ENCODE measurements at places on chromosomes 5 and 9.
A peak's percentile ranks its signal among the peaks of the same experiment; 100 is the strongest.

- no peak for DNase-seq
Observed at GRCh38 chr5:136853971-136854370, 488.6 kb upstream of the TRPC7 start.

GRCh38 chr5:127926974-127927373 lies 156.6 kb upstream of the SLC12A2 start:
- DNase-seq: no peak

DNA sequence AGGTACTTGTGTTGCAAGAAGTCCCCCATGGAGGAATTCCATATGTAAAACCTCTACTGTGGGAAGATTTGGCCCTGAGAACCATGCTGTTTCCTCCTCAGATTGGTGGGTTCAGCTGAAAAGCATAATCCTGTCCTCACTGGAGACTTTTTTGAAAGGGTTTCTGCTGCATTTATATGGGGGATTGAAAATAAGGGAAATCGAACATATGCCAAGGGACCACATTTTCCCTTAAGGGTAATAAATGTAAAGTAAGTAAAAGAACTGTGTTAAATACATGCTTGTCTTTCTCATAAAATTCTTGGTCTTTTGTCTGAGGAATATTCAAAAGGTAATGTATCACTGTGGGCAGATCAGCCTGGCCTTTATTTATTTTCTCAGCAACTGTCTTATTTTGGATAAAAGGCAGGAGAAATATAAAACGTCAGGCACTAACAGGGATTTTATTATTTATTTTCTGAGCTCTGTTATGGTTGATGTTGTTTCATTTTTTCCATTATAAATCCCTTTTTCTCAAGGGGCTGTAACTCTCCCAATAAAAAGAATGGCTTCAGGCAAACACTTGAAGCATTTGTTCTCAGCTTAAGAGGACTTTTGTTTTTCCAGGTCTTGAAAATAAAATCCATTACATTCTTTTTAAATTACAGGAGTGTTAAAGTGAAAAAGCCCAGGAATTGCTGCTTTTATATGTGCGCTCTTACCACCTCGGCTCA lies 131.4 kb downstream of the FGF10 start:
- DNase-seq: no peak

GRCh38 chr5:56733580-56733979 lies 81.8 kb upstream of the MAP3K1 start:
- no peak for DNase-seq

DNA sequence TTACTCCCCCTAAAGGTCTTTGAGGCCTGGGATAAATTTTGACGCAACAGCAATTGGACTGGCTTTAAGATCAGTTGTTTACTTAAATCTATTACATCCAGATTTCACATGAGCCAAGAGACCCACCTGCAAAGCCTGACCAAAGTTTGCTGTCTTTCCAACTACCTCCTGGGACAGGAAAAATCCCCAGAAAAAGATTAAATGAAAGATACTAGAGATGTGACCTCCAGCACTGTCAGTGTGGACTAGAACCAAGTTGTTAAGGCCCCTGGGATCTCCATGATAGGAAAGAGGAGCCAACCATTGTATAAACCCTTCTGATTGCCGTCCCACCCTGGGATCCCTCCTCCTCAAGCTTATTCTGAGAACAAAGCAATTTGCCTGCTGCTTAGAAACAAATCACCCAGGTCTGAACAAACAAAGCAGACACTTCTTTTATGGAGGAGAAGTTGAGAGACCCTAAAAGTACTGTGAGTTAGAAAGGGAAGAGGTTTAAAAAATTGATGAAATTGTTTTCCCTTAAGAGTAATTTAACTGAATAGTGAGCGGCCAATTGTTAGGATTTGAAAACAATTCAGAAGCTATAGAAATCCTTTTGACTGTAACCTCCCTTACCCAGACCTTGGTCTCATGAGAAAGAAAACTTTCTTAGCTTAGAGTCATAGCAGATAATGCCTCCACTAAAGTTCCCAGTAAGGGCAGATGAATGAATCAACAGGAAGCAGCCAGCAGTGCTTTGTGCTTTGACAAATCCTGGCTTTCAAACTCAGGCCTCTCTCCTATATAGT lies 255.2 kb downstream of the TMEM167A start:
- no peak for DNase-seq

DNA sequence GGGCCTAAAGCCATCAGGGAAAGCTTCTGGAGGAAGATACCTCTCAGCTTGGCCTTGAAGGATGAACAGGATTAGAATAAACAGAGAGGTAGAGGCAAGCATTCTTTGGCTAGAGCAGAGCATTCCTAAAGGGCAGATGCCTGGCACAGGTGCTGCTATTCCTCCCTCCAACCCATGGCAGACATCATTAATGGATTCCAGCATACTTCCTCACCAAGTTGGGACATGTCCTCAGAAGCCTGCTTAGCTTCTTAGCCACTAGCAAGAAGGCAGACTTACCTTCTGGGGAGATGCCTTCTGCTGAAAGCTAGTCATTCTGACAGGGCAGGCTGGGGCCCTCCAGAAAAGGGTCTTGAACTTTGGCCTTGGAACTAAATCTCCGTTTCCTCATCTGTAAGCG lies 122.0 kb downstream of the RGS3 start:
- DNase-seq: no peak

DNA sequence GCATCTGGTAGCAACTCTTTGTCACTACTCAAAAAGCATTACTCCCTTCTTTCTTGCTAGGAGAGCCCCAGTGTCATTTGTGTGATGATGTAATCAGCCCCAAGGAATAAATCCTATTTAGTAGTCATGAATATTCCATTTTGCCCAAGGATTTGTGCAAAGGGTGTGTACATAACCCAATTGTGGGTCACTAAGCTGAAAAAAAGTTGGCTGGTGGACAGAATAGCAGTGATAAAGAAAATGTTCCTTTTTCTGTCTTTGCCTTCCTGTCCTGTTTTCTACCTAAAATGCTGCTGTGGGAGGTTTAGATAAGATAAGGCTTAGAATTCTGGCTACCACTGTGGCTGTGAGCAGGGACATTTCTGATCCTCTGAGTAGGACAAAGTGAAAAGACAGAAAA lies 223.1 kb upstream of the ITGA1 start:
- no peak for DNase-seq

GRCh38 chr5:157546456-157547100 lies 29.0 kb downstream of the ADAM19 start:
- no peak for DNase-seq

DNA sequence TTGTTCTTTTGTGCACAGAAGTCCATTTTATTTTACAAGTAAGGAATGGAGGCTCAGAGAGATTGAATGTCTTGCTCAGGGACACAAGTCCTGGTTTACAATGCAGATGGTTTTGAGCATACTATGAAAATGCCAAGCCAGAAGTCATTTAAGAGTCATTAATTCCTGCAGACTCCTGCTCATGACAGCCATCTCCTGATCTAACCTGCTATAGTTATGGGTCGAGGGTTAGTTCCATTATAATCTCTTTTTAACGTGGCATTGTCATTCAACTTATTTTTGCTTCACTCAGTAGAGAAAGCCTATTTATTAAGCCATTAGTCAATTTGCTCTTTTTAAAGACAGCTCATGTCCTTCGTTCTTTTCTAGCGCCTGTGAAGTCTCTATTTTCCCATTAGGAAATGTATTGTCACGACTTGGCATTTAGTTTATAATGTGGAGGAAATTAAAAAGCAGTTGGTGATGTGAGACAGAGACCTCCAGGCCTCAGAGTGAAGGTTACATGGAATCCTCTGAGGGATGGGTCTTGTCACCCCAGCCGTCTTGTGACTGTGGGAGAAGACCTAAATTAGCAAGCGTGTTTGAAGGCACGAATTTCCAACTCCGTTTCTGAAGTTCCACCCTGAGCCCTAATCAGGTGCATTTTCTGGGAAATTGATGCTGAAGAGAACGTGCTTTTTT lies 84.1 kb downstream of the ACTBL2 start:
- DNase-seq: no peak

GRCh38 chr5:158313733-158314464 lies 455.0 kb upstream of the CLINT1 start:
- DNase-seq: no peak

DNA sequence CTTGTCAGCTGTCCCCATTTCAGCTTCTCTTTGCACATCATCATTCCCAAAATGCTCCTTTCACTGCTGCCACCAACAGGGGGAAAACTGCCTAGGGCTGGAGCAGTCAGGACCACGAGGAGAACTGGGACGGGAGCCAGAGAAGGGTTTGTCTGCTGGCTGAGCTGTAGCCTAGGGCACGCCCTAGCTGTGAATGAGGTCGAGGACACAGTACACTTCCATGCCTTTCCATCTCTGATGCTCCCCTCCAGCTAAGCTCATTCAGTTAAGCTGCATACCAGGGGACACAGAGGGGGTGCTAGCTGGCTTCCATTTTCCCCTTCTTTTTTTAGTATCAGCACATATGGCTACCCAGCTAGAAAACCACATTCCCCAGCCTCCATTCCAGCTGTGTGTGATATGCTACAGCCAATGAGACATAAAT lies 64.7 kb downstream of the STK10 start:
- DNase-seq: peak; percentile 30

DNA sequence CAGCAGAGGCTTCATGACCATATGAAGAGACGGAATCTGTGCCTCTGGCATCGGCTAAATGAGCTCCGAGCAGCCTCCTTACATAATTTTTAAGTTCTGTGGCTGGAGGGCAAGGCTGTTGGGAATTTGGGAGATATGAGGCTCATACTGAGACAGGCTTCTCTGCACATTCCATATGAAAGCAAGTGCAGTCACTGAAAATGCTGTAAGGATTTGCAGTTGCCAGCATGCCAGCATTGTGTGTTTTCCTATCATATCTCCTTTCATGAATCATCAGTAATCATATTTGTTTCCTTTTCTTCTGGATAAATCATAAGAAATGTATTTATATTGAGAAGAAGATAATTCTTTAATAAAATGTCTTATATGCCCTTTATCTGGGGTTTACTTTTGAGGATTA lies 775.4 kb downstream of the SEMA5A start:
- DNase-seq: no peak

- DNase-seq: no peak
Observed at GRCh38 chr5:120405286-120405864, 58.7 kb upstream of the PRR16 start.

GRCh38 chr5:159913501-159913900 lies 2.8 kb upstream of the ADRA1B start:
- no peak for DNase-seq

DNA sequence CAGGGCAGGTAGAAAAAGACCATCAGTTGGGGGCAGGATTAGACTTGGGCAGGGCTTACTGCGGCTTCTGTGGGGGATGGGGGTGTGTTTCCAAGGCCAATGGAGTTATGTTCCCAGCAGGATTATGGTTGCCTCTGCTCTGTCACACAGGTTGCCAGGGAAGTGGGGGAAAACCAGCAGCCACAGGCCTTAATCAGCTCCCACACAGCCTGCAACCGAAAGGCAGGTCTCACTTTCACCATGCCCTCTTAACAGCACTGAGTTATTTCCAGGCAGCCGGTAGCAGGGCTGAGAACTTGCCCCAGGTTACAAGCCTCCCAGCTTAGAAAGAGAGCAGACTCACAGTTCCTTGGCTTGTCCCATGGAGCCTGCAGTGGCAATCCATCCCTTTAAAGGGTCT lies 205.5 kb downstream of the FGF10 start:
- no peak for DNase-seq

DNA sequence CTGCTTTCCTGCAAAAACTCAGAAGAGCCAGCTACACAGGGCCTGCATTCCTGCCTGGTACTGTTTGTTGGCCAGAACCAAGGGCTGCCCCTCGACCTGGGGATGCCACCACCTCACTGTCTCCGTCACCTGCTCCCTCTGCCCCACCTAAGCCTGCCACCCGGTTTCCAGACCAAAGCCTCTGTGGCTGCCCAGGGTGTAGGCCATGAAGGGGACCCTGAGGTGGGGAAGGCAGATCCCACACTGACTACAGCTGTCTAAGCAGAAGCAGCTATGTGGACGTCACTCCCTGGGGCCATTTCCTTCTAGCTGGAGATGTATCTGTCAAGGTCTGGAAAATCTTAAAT lies 35.8 kb downstream of the RASGEF1C start:
- DNase-seq: no peak

DNA sequence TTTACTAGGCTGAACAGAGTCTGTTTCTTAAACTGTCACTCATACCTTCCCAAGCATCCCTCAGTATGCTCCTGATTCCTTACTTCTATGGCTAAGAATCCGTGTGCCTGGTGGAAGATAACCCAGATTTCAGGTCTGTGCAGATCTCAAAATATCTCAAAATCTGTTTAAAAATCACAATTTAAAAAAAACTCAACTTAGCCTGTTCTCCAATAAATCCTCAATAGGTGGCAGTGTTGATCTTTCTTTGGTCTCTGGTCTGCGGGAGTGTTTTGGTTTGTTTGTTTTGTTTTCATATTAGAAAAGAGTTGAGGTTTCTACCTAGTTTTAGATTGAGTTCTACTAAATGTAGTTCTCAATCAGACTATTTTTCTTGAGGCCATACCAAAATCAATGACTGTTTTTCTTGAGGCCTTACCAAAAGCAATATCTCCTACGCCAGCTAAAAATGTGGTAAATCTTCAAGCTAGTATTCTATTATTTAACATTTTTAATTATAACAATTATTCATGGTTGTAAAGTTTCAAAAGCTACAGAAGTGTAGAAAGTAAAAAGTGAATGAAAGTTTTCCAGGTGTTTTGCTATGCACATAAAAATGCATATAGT lies 57.9 kb downstream of the TGFBR1 start:
- no peak for DNase-seq

- no peak for DNase-seq
Observed at GRCh38 chr9:89664896-89665329, 60.1 kb downstream of the GADD45G start.

DNA sequence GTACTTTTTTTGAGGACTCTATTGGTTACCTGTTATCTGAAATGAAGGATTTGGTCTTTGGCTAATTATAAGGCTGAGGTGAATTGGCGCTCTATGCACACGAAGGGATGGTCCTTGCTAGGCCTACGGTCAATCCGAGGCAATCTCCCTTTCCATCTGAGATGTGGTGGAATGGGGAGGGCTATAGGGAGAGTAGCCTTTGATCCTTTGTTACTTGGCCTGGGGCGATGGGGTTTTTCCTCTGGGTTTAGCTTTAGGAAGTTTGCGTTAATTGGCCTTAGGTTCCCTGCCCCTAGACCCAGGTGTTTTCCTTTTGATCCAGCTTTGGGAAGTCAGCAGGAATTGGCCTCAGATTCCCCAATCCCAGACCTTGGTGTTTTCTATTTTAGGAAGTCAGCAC lies 102.1 kb upstream of the C9orf72 start:
- no peak for DNase-seq

DNA sequence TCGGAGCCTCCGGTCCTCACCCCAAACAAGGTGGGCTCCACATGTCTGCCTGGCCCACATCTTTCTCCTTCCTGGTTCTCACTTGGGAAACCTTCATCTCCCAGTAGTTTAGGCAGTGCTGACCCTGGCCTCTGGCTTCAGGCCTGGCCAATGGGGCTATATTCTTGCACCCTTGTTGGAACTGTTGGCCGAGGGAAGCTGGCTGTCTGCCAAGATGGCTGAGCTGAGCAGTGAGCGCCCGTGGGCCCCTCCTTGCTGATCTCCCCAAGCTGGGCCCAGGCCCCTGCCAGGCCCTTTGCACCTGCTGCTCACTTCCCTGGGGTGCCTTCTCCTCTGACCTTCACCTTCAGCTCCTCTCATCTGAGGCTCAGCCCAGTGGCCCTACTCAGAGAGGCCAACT lies 31.3 kb downstream of the TSPAN17 start:
- no peak for DNase-seq

All from NCI-H1105 (cell line).